ENCODE measurements at places on chromosomes 4 and X.

DNA sequence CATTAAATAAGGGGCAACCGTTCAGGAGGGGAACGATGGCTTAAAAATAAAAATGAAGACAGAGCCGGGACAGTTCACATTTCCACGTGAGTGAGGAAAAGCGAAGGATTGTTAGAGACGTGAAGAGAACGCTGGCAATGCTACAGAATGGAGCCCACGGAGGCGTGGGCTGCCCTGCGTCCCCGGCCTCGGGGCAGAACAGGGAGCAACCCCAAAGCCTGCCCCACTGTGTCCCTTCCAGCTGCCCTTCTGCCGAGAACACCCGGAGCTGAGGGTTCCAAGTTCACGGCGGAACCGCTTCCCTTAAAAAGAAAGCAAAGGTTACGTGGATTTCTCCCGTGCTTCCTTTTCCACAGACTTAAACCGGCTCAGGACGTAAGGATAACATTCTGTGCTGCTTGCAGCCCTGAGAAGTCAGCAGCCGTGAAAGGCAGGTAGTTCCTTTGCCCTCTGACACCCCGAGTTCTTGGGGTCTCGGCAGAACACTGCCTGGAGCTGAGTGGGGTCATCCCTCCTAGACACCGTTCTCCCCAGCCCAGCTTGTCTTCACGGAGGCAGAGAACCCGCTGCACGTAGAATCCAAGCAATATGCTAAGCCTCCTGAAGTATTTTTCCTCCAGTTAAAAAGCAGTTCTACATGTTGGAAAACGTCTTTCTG lies 14.2 kb downstream of the DHRSX start:
- DNase-seq: no peak

GRCh38 chr4:8093587-8094274 lies 64.9 kb downstream of the ABLIM2 start:
- no peak for DNase-seq

- no peak for DNase-seq
Observed at GRCh38 chrX:123215397-123216089, 31.5 kb downstream of the GRIA3 start.

DNA sequence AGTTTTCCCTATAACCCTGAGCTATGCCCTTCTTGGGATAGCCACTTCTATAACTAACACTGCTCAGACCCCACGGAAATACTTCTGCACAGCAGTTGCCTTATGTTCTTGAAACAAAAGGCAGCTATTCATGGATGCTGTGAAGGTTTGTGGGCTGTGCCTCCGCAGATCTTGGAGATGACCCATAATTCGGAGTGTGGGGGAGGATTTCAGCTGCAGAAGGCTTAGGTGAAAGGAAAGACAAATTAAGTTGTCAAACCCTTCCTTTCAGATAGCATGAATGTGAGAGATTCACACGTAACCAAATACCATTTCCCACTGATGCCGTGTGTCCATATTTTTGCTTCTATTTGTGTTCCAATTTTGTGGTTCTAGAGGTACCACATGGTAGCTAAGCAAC lies 38.1 kb upstream of the NYX start:
- DNase-seq: no peak

DNA sequence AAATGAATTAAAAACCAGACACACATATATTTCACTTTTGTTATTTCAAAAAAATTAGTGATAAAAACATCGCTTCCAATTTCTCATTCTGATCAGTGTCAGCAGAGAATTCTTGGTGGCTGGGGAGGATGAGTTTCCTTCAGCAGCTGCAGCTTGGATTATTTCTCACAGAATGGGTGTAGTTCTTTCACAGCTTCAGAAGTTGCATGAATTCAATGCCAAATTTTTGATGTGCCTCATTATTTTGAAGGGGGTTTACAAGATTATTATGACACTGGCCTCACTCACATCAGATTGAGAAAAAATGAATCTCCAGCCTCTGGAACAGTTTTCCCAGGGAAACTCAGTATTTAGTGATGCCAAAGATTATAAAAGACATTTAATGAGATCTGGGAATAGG lies 184.9 kb upstream of the WDFY3 start:
- DNase-seq: no peak
